ENCODE measurements at places on chromosomes 12 and 14.

GRCh38 chr14:61438860-61439765 lies 117.7 kb downstream of the PRKCH start:
- no peaks in the 10 kb centered on the region for H3K27me3 ChIP-seq
- peaks cover 26% of the 10 kb centered on the region for H3K4me1 ChIP-seq
- peak overlapping the region; percentile 42 for H3K4me3 ChIP-seq
- no peak for DNase-seq

GRCh38 chr14:53042480-53042879 lies 91.6 kb upstream of the FERMT2 start:
- H3K4me3 ChIP-seq, result no peak overlapping the region
- no peak for DNase-seq
- H3K4me1 ChIP-seq, result no peaks in the 10 kb centered on the region

DNA sequence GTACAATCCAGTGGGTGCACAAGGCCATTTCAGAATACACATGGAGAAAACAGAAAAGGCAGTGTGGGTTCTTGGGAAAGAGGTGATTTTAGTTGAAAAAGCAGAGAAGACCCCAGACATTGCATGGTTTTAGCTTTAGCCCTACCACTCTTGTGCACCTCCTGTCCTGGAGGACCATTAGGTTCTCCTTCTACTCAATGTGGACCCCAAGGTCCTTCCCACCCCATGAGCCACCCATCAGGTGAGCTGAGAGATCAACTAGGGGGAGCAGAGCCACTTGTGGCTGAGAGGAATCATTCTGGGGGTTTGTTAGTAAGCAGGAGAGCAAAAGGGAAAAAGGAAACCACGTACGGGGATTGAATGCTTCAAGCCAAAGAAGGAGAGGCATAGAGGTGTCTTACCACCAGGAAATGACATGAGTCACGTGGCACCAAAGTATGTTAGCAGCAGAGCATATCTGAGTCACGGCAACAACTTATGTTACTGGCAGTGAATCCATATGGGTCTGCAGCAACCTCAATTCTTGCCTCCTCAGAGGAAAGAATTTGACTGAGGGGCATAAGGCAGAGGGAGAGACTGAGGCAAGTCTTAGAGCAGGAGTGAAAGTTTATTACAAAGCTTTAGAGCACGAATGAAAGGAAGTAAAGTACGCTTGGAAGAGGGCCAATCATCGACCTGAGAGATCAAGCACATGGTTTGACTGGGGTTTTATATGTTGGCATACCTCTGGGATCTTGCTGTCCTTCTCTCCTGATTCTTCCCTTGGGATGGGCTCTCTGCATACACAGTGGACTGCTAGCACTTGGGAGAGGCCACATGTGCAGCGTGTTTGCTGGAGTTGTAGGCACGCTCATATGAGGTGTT lies 73.9 kb downstream of the HSD17B6 start:
- H3K4me1 ChIP-seq, result peaks cover 13% of the 10 kb centered on the region
- no peaks in the 10 kb centered on the region for H3K27me3 ChIP-seq
- DNase-seq, result no peak
- H3K27ac ChIP-seq, result no peak overlapping the region

GRCh38 chr14:92890830-92891588 lies 31.9 kb upstream of the CHGA start:
- H3K27ac ChIP-seq, result no peak overlapping the region
- H3K36me3 ChIP-seq, result no peaks in the 10 kb centered on the region
- H3K4me3 ChIP-seq, result no peak overlapping the region

- no peaks in the 10 kb centered on the region for H3K36me3 ChIP-seq
- H3K4me3 ChIP-seq, result no peak overlapping the region
- H3K27me3 ChIP-seq, result no peaks in the 10 kb centered on the region
- no peak for DNase-seq
- H3K4me1 ChIP-seq, result no peaks in the 10 kb centered on the region
Measured at GRCh38 chr14:87049950-87050349, 943.0 kb downstream of the GALC start.

- no peak for DNase-seq
- no peak overlapping the region for H3K27ac ChIP-seq
- no peaks in the 10 kb centered on the region for H3K27me3 ChIP-seq
- H3K4me1 ChIP-seq, result no peaks in the 10 kb centered on the region
- no peaks in the 10 kb centered on the region for H3K36me3 ChIP-seq
Measured at GRCh38 chr12:64008596-64008995, 164.1 kb downstream of the SRGAP1 start.

DNA sequence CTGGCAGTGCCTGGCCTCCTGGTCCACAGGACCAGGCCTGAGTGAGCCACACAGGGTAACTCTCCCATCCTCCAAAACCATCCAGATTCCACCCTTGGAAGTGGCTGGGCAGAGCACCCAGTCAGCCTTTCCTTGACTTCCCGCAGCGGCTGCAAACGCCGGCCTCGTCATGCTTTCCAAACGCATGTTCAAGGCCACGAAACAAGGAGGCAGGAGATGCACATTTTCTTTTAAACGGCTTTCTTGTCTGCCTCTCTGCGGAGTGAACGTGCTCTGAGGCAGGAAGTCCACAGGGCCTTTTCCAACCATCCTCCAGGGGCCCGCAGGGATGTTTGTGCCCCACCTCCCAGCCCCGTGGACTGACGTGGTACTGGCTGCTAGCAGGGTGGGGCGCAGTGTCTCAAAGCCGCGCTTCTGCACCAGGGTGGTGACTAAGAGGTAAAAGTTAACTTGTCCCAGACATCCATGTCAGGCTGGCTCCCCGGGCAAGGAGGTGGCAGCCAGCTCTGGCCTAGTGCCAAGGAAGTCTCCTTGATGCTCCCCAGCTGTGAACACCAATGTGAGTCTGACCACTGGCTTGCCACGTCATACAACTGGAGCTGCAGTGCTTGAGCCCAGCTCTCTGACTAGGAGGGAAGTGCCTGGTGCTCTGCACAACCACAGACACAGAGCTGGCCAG lies 45.0 kb downstream of the KCNA5 start:
- H3K4me3 ChIP-seq, result no peak overlapping the region
- peaks cover 45% of the 10 kb centered on the region for H3K27me3 ChIP-seq
- no peaks in the 10 kb centered on the region for H3K36me3 ChIP-seq
- H3K27ac ChIP-seq, result no peak overlapping the region

DNA sequence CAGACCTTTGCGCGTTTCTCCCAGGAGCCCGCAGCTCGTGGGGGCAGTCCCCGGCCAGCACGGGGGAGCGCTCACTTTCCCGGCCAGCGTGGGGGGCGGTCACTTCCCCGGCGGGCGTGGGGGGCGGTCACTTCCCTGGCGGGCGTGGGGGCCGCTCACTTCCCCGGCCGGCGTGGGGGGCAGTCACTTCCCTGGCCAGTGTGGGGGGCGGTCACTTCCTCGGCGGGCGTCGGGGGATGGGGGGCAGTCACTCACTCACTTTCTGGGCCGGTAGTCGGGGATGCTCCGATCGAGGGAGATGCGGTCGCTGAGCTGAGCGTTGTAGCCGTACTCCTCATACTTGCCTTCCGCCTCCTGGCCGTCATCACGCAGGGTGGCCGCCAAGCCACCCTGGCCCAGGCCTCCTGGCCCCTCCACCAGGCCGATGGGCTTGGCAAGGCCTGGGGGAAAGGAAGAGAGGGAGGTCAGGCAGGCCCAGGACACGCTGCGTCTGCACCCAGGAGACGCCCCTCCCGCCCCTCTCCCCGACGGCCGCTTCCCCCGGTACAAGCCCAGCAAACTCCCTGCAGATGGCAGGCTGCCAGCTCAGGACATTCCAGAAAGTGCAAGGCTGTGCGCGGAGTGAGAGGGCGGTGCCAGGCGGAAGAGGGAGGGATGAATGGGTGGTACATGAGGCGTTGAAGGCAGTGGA lies 43.3 kb downstream of the GALNT9 start:
- peaks cover 54% of the 10 kb centered on the region for H3K4me1 ChIP-seq
- no peaks in the 10 kb centered on the region for H3K27me3 ChIP-seq
- peak overlapping the region; percentile 55 for H3K4me3 ChIP-seq
- no peak for DNase-seq
- H3K27ac ChIP-seq, result peak overlapping the region; percentile 62

DNA sequence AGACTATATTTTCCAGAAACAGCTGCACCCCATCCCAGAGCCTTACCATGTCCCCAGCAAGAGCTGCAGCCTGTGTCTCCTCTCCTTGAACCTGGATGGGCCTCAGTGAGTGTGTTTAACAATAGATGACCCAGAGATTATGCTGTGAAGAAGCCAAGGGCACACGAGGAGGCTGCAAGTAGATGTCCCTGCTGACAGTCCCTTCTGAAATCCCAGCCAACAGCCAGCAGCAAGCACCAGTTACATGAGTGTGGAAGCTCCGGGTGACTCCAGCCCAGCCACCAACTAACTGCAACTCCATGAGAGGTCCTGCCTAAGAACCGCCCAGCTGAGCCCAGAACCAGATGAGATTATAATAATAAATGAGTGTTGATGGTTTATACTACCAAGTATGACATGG lies 191.7 kb downstream of the BCL11B start:
- DNase-seq, result no peak
- H3K27ac ChIP-seq, result no peak overlapping the region
- no peaks in the 10 kb centered on the region for H3K36me3 ChIP-seq
- H3K27me3 ChIP-seq, result peaks cover 31% of the 10 kb centered on the region
- H3K4me3 ChIP-seq, result no peak overlapping the region

- H3K27ac ChIP-seq, result no peak within 1 kb of the TSS
- no peaks in the 10 kb centered on the region for H3K36me3 ChIP-seq
- no peaks in the 10 kb centered on the region for H3K27me3 ChIP-seq
- DNase-seq, result no peak
Measured at GRCh38 chr14:47675466-47676314, at the start of gene MDGA2. Gene MDGA2, minus strand, starts transcription at chr14:47675605.

- H3K36me3 ChIP-seq, result no peaks in the 10 kb centered on the region
- H3K27me3 ChIP-seq, result no peaks in the 10 kb centered on the region
- H3K27ac ChIP-seq, result peak overlapping the region; percentile 21
- no peak overlapping the region for H3K4me3 ChIP-seq
Measured at GRCh38 chr14:77303417-77304156, 17.1 kb downstream of the POMT2 start.

GRCh38 chr12:60689137-60689536 lies 1093.3 kb downstream of the SLC16A7 start:
- no peak overlapping the region for H3K27ac ChIP-seq
- no peaks in the 10 kb centered on the region for H3K4me1 ChIP-seq
- H3K36me3 ChIP-seq, result no peaks in the 10 kb centered on the region
- no peaks in the 10 kb centered on the region for H3K27me3 ChIP-seq
- no peak overlapping the region for H3K4me3 ChIP-seq

DNA sequence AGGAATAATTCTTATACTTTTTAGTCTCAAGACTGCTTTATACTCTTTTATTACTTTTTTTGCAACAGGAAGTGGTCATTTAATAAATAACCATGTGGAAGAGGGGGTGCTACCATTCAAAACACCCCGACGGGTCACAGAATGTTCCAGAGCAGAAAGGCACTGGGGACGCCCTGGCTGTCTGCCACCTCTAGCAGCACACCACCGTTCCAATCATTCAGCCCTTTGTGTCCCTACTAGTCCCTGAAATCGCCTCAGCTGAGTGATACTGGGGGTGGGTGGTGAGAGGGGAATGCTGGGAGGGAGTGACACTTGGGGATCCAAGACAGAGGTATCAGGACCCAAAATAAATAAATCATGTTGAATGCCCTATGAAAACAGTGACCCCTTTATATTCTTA lies 52.4 kb downstream of the MON2 start:
- DNase-seq, result no peak
- H3K27ac ChIP-seq, result no peak overlapping the region
- no peaks in the 10 kb centered on the region for H3K36me3 ChIP-seq
- no peaks in the 10 kb centered on the region for H3K27me3 ChIP-seq

GRCh38 chr12:27787559-27787958 lies 7.5 kb upstream of the MANSC4 start:
- no peak overlapping the region for H3K27ac ChIP-seq
- DNase-seq, result no peak
- H3K36me3 ChIP-seq, result peaks cover 6% of the 10 kb centered on the region
- no peaks in the 10 kb centered on the region for H3K27me3 ChIP-seq
- no peaks in the 10 kb centered on the region for H3K4me1 ChIP-seq
